ENCODE measurements at places on chromosomes 2 and 18.
A peak's percentile ranks its signal among the peaks of the same experiment; 100 is the strongest.

GRCh38 chr2:182359990-182360662 lies 66.7 kb downstream of the PDE1A start:
- DNase-seq, result no peak

DNA sequence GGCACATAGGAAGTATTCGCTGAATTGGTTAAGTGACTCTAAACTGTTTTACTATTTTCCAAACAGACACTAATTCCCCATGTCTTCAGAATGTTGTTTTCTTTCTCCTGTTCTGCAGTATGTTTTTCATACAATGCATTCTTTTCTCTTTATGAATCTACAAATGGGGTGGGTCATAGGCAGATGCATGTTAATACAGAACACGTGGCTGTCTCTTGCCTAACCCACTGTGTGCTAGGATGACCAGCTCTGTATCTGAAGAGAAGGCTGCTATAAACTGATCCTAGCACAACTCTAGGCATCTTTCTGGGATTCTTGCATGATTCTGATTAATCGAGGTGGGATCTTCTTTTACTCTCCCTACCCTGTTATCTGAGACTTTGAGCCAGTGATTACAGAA lies 826.0 kb downstream of the PLCL1 start:
- DNase-seq, result no peak

DNA sequence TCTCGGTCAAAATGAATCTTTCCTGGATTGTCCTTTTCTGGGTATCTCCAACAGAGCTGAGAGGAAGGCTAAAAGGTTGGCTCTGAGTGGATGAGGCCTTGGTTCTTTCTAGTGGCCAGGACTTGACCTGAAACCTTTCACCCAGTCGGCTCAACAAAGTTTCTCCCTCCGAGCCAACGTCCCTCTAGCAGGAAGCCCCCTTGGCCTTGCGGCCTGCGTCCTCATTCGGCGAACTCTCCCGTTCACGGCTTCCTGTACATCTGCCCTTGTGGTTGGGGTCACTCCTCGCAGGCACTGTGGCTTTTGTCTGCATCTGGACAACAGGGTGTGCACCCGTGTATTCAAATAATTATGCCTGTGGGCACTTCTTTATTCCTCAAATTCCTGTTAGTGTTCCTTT lies 9.4 kb upstream of the SIX3 start:
- no peak for DNase-seq

GRCh38 chr2:5077479-5078089 lies 614.6 kb upstream of the SOX11 start:
- DNase-seq, result no peak

- DNase-seq, result no peak
These were observed 57.6 kb upstream of the CABLES1 start for GRCh38 chr18:23077493-23078256.

- no peak for DNase-seq
These were observed 59.1 kb upstream of the SLC14A2 start for GRCh38 chr18:45556222-45556621.

- DNase-seq, result no peak
These were observed 114.0 kb upstream of the SLC39A10 start for GRCh38 chr2:195543063-195543462.

DNA sequence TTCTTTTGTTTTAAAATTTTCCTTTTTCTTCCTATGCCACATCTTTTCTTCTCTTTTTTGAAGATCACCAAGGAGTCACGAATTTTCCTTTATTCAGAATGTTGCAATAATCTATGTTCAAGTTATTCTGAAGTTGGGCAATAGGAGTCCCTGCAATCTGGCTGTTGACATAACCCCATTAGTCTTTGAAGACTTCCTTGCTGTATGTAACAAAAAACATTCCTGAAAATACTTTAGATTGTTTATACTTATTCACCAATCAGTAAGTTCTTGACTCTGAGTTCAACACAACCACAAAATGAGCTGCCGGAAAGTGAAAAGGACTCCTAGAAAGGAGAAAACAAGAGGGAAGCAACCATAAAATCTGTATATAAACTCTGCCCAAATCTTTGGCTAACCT lies 62.8 kb downstream of the TMEM237 start:
- DNase-seq, result no peak

DNA sequence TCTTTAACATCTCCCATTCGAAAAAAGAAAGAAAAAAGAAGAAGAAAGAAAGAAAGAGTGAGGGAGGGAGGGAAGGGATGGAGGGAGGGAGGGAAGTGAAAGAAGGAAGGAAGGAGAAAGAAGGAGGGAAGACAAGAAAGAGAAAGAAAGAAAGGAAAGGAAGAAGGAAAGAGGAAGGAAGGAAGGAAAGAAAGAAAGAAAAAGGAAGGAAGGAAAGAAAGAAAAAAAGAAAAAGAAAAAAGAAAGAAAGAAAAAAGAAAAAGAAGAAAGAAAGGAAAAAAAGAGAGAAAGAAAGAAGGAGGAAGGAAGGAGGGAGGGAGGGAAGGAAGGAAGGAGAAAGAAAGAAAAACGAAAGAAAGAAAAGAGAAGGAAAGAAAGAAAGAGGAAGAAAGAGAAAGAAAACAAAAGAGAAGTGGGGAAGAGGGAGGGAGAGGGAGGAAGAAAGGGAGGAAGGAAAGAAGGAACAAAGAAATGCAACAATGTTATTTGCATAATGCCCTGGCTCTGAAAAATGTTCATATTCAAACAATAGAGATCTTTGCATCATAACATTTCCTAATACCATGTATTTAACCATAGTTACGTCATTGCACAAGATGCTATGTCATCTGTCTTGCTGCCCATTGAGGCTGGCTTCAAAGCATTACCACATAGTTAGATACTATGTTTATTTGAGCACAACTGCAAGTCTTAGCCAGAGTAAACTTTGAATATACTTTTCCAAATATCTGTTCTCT lies 550.6 kb downstream of the DSC3 start:
- no peak for DNase-seq

GRCh38 chr18:59061914-59062642 lies 77.6 kb upstream of the SEC11C start:
- DNase-seq, result no peak

DNA sequence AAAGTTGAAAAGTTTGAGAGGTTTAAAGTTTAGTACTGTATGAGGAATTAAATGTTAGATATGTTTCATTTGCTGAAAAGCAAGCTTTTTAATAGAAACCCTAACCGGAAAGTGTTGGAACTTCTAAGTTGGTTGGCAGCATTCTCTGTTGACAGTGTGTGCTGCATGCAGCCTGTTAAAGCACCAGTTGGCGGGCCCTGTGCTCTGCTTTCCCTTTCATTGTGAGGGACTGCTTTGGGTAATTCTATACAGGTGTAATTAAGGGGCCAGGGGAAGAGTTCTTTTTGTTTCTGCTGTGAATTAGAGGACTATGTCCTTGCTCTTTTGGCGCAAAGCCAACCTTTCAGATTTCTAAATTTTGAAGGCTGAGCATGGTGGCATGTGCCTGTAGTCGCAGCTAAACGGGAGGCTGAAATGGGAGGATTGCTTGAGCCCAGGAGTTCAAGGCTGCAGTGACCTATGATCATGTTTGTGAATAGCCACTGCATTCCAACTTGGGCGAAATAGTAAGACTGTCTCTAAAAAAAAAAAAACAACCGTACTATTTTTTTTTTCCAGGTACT lies 20.1 kb downstream of the PLEKHB2 start:
- peak; percentile 12 for DNase-seq

Measured in NCI-H2107 (cell line).